ENCODE measurements at places on chromosomes 1 and 21.

DNA sequence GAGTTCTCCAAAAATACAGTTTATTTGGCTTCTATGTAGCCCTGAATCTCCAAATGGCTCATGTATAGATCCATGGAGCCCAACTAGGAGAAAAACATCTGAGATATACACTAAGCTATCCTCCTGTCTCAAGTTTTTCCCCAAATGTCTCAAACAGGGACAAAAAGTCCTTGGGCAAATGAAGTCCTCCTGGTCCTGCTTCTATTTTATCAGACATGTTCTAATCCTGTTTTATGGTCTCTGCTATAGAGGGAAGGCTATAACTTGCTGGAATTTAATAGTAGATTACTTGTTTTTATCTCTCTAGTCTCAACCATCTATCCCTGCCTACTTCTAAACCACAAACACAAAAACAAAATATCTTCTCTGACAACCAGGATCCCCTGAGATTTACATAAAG, 26.9 kb downstream of the CRP start:
- no peak for DNase-seq

DNA sequence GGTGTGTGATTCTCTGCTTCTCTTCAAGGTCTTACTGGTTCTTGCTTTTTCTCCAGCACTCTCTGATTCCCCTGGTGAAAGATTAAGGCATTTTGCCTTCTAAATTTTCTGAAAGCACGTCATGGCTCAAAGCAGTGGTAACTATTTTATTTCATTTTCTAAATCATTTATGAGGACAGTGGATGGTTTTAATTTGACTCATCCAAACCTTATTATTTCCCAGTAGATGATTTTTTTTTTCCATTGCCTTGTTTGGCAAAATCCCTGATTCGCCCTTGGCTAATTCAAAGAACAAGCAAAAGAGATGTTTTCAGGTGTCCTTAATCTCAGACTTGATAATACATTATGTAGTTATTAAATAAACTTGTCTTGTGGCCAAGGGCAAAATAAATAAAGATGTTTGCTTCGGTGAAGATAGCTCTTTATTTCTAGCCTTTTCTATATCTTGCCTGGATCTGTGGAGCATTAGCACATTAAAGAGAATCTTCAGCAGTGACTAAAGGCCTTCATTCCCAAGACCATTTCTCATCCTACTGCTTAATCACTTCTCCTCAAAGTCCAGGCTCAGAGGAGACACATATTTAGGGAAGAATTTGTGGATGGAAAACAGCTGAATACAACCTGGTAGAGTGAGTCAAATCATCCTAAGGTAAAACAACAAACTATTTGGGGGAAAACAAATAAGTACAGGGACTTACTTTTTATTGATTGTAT, 359.8 kb downstream of the DUSP10 start:
- DNase-seq, result no peak

GRCh38 chr1:94425821-94426484, 7.8 kb downstream of the ABCD3 start:
- no peak for DNase-seq

- DNase-seq, result peak; percentile 20
Measured at GRCh38 chr1:201385299-201385891, 7.9 kb upstream of the TNNT2 start.

GRCh38 chr1:25209516-25209915, 22.8 kb downstream of the SYF2 start:
- DNase-seq, result no peak

- DNase-seq, result no peak
Measured at GRCh38 chr1:30733493-30733892, 10.1 kb upstream of the MATN1 start.

- DNase-seq, result no peak
Measured at GRCh38 chr1:181100015-181100905, 11.8 kb downstream of the IER5 start.
